Fibroblast of villous mesenchyme (primary cell): ENCODE measurements at places on chromosomes 5 and 9. TPM values are rescaled to one million over a fixed set of nuclear protein-coding genes. Genes with fewer than 3 reads are reported as not detected.
A peak's percentile ranks its signal among the peaks of the same experiment; 100 is the strongest.

DNA sequence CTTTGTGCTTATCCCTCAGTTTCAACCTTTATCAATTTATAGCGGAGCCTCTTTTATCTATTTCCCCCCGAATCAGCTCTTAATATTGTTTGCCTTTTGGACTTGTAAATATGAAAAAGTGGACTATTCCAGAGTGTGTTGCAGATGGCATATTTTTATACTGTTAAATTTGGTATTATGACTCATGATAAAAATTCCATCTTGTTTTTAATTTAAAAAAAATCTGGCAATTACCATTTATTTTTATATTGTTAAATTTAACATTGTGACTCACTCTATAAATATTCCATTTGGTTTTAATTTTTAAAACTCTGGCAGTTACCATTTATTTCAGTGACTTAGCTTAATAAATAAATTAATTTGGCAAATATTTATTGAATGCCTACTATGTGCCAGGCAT, 37.5 kb downstream of the RBM27 start:
- DNase-seq, result no peak

GRCh38 chr9:83130541-83130940, 67.6 kb upstream of the RASEF start:
- no peak for DNase-seq

GRCh38 chr5:122111460-122111859, 17.9 kb upstream of the ZNF474 start:
- no peak for DNase-seq

- no peak for DNase-seq
Observed at GRCh38 chr9:86512929-86513328, 158.7 kb upstream of the TUT7 start.

- DNase-seq, result no peak
Observed at GRCh38 chr5:40682154-40683017, 2.7 kb downstream of the PTGER4 start.

GRCh38 chr9:19470567-19470966, 61.8 kb downstream of the ACER2 start:
- DNase-seq, result no peak

DNA sequence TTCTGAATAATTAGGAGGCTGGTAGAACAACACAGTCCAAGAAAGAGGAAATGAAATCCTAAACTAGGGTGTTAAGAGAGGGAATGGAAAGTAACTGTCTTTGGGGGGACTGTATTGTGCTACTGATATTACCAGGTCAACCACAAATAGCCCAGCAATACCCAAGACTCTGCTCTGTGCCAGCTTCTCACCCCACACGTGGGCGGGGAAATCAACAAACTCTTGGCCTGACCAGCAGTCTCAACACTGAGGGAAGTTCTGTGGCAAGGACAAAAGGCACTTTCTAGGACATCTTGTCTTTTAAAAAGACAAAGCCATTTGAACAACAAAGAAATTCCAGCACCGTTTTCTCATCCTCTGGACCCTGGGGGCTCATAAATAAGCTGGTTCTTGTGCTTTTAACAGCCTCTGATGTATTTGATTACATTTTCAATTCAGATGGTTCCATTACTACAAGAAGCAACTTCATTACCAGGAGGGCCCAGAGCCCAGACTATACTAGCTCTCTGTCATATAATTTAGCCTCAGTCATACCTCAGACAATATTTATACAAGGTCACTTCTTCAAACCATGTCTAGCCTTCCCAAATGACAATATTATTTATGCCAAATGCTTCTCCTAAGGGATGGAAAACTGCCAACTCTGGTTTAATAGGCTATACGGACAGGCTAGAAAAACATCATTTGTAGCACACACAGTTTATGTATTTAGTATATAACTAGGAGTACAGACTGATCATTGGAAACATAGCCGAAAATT, 297.8 kb downstream of the CWC27 start:
- no peak for DNase-seq

Gene EGFL7
- total RNA-seq, result 7.7 and 9.9 TPM in 2 replicates

- DNase-seq, result no peak
Observed at GRCh38 chr5:107518190-107518589, 152.5 kb downstream of the EFNA5 start.

- no peak for DNase-seq
Observed at GRCh38 chr5:50929174-50929573, 262.7 kb downstream of the PARP8 start.

Gene EDIL3
- 57.0 and 108 TPM in 2 replicates for total RNA-seq

DNA sequence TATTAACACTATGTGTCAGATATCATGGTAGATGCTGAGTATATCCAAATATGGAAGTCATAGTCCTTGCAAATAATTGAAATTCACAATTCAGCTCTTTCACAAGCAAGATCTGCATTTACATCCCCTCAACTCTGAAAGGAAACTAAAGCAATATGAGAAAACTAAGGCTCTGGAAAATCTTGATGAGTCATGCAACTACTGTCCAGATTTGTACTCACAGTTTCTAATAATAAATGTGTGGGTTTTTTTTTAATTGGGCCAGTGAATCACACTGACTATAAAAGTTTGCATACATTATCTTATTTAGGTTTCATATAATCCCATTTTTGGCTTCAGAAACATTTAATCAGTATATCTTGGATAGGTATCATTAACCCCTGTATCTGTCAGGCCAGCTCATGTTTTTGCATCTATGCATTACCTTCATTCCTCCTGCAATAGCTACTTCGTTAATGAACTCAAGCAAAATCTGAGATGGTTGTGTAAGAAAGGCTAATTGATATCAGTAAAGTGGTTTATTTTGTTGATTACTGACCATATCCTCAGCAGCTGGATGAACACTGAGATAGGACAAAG, 58.7 kb upstream of the PRR16 start:
- peak; percentile 83 for DNase-seq

GRCh38 chr9:25891527-25891926, 213.3 kb upstream of the TUSC1 start:
- DNase-seq, result no peak

DNA sequence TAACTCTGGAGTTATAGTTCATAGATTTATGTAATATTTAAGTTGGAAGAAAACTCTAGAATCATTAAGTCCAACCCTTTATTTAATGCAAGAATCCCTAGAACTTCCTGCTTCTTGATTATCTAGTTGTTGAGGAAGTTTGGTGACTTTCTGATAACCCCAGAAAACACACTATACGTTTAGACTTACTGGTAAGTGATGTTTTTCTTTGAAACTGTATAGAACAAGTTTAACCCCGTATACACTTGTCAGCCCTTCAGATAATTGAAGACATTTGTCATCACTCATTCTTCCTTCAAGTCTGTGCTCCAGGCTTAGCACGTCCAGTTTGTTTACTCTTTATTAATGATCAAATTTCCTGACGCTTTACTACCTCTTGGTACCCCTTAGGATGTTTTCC, 9.0 kb downstream of the NDUFS4 start:
- DNase-seq, result no peak

GRCh38 chr9:3746296-3747275, 220.8 kb upstream of the RFX3 start:
- peak; percentile 80 for DNase-seq

- no peak for DNase-seq
Observed at GRCh38 chr9:92644278-92644677, 25.7 kb downstream of the IPPK start.

Gene PPWD1
- total RNA-seq, result 33.2 and 42.7 TPM in 2 replicates

DNA sequence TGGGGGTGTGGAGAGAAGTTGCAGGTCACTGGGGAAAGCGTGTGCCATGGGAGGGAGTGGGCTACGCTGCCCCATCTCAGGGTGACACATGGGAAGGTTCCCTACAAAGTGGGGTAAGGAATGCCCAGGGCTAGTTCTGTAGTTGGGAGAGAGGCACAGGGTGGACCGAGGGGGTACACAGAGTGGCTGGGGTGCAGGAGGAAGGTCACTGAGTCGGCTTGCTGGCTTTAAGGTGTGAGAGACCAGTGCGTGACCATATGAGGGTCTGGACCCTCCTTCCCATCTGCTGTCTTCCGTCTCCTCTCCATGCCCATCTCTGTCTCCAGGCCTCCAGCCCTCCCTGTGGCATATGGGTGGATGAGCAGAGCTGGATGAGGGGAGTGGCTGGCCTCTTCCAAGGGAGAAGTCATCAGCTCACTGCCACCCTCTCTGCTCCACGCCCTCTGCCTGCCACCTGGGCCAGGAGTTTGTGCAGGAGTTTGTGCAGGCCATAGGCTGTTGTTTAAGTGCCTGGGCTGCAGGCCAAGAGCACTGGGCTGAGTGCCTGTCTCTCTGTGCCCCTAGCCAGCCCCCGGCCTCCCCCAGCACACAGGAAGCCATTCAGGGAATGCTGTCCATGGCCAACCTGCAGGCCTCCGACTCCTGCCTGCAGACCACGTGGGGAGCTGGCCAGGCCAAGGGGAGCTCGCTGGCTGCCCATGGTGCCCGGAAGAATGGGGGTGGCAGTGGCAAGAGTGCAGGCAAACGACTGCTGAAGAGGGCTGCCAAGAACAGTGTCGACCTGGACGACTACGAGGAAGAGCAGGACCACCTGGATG, 96.8 kb downstream of the PHF2 start:
- DNase-seq, result no peak

DNA sequence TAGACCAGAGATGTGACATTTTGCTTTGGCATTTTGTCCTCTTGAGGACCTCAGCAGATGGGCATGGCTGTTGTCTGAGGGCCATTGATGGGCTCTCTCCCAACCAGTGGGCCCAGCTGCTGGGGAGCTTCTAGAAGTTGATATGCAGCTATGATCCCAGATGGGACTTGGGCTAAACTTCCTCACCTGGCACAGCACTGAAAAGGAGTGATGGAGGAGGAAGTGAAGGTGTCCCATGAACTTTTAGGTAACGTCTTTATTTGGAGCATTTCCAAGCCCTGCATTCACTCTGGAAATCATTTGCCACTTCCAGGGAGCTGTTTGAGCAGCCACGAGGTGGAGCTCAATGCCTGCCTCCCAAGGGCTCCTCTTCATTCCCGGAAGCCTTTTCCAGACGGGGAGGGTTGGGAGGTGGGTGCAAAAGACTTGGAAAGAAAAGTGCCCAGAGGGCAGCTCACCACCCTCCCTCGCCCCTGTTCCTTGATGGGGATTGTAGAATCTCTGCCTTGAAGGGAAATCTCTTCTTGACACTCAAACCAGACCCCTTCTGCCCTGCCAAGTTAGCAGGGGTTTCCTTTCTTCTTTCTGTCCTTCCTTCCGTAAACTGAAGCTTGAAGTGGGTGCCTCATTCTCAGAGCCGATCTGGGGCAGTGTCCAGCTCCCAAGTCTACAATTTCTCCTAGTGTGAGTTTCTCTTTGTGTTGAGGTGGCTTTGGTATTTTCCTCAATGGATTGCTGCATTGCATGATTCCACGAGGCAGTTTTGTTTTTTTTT, 18.1 kb upstream of the NEUROG1 start:
- DNase-seq, result no peak

DNA sequence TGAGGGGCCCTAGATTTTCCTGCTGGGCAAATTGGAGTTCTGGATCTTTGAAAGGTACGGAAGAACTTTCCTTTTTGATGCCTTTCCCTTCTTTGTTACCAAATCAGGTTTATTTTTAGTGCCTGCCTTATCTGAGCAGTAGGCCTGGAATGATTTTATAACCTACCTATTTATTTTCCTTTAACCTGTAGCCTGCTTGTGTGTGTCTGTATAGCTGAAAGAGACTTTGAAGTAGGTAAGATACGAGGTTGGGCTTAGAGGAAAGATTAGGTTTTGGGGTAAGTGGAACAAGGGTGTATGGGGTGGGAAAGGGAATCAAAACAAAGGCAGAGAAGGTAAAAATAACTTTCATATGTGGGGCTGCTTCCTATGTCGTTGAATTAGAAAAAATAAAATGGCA, 211.2 kb downstream of the CD180 start:
- no peak for DNase-seq

DNA sequence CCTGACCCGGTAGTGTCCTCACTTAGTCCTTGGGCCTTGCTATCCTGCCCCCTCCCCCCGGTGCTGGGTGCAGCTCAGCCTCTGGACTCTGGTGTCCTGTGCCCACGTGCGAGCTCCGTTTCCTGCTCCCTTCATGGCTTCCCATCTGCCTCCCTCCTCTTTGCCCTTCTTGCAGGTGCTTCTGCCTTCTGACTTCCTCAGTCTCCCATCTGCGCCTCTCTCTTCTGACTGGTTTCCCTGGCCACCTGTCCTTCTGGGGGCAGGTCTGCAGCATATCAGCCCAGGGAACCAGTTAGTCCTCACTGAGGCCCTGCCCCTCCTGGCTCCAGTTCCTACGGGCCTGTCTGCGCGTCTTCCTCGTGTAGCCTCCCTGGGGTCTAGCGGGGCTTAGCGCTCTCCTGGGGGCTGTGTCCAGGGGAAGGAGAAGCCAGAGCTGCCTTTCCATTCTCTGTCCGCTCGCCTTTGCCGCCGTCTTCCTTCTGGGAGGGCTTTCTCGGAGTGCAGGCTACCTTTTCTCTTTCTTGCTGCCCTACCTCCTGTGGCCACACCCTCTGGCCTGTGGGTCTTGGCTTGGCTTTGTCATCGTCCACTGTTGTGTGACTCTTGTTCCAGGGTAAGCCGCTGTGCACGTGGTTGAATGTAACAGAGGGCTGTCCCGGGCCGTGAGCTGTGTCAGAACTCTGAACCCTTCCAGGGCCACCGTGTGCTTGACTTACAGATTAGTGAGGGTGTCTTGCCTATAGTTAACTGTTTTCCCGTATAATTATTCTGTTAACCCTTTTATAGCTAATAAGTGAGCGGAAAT, 51.8 kb downstream of the EHMT1 start:
- DNase-seq, result no peak

- DNase-seq, result no peak
Observed at GRCh38 chr5:98391921-98392625, 381.4 kb upstream of the RGMB start.

Gene PCDHGA6
- 4.7 and 4.8 TPM in 2 replicates for total RNA-seq

DNA sequence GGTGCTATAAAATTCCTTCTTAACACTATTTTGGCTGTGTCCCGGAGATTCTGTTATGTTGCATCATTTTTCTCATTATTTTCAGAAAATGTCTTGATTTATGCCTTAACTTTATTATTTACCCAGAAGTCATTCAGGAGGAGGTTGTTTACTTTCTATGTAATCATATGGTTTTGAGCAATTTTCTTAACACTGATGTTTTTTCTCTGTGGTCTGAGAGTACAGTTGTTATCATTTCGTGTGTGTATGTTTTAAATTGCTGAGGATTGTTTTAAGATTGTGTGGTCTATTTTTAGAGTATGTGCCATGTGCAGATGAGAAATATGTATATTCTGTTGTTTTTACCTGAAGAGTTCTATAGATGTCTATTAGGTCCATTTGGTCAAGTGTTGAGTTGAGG, 498.1 kb upstream of the ZNF608 start:
- DNase-seq, result peak; percentile 83

- peak; percentile 76 for DNase-seq
Observed at GRCh38 chr9:5493679-5494511, 16.4 kb upstream of the PDCD1LG2 start.
